Activated effector memory CD4-positive, alpha-beta T cell treated with anti-CD3 and anti-CD28 coated beads, Interleukin-2, amount 50 U/mL, for 16 hours (primary cell): ENCODE measurements at places on chromosomes 7 and 10.

DNA sequence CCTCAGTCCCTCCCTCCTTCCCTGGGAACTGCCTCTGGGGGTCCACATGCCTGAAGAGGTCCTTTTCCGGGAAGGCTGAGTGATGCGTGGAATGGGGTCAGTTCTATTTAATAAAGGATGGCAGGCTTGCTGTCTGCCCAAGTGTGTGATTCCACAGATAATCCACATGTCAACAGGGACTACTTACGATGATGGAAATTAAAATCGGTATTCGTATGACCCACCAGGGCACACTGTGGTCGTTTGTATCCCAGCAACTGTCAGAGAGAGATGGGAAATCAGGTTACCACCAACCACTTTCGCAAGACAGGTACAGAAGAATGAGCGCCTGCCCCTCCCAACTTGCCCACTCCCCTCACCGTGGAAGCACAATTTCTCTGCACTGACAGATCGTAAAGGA lies 110.3 kb downstream of the VIPR2 start:
- DNase-seq, result no peak

GRCh38 chr10:28840202-28840601 lies 162.9 kb downstream of the BAMBI start:
- no peak for DNase-seq

GRCh38 chr10:124296813-124297788 lies 121.6 kb downstream of the OAT start:
- DNase-seq, result peak; percentile 33

DNA sequence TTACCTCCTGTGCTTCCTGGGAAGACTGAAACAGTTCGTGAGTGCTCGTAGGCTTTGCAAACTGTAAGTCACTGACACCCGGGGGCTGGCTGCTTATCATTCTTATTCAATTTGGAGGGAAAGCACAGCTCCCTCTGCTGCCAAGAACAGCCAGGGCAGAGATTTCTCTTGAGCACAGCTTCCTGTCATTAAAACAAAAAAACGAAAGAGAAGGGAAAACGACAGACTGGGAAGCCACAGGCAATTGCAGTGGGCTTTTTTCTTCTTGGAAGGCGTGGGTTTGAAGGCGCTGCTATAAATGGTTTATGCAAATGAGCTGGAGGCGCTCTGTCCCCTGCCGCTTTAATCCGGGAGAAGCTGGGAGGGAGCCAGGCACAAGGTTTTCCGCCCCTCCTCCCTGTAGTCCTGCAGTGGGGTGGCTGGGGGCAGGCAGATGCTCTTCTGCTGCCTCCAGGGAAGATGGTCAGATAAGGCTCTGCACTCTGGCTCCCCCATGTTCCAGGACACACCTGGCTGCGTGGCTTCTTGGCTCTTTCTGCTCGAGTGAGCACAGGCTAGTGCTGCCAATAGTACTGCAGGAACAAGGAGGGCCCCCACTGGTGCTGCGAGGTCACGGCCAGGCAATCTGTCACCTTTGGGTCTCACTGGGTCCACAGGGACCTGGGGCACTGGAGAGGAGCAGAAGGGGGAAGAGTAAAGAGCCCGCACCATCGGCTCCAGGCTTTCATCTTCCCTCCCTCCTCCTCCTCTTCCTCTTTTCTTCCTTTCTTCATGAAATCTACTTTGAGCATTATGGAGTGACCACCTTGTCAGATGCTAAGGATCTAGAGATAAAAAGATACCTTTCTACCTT lies 49.5 kb downstream of the NEURL1 start:
- no peak for DNase-seq

- DNase-seq, result no peak
These were observed 1179.7 kb downstream of the GATA3 start for GRCh38 chr10:9234191-9234590.

DNA sequence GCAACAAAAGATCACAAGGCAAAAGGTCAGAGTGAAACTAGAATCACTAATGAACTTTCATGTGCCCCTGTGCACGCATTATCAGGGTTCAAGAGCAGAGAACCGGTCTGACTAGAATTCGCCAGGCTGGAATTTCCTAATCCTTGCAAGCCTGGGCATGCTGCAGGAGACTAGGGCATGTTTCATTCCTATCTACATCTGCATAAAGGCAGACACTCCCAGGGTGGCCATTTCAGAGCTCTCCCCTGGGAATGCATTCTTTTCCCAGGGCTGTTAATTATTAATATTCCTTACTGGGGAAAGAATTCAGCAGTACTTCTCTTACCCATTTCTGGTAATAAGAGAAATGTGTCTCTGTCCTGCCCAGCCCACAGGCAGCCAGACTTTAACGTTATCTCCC lies 90.5 kb downstream of the CDC14C start:
- no peak for DNase-seq

DNA sequence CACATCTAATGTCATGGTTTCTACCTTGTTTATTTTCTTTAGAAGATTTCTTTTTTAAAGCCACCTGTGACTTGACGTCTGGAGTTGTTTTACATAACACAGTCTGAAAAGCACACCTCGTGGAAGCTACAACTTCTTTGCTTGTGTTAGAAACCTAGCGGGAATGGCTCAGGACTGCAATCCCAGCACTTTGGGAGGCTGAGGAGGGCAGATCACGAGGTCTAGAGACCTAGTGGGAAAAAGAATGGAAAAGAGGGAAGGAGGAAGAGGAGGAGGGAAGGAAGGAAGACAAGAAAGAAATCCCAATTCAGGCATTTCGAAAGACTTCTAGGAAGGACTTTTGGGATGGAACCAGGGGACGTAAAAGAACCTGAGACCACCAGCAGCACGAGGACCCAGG lies 146.3 kb upstream of the CELF2 start:
- no peak for DNase-seq

- DNase-seq, result no peak
These were observed 80.5 kb downstream of the C10orf105 start for GRCh38 chr10:71638822-71639719.

GRCh38 chr7:143938379-143939243 lies 3.6 kb downstream of the OR2F2 start:
- no peak for DNase-seq

- no peak for DNase-seq
These were observed 7.4 kb downstream of the ATG9B start for GRCh38 chr7:151016942-151017341.

DNA sequence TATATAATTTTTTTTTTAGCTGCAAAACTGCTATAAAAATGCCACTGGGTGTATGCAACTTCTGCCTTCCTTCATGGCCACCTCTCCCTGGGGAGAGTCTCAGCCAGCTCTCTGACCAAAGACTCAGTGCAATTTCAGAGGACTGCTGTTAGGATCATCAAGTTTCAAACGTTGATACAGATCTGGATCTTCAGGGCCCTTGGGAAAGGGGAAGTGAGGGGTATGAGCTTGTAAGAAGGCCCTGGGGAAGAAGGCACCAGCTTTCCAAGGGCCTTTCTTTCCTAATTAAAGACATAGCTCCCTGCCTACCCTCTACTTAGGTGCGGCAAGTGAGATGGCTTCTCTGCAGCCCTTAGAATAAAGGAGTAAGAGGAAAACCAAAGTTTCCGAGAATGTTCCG lies 130.4 kb downstream of the CUL2 start:
- DNase-seq, result no peak

DNA sequence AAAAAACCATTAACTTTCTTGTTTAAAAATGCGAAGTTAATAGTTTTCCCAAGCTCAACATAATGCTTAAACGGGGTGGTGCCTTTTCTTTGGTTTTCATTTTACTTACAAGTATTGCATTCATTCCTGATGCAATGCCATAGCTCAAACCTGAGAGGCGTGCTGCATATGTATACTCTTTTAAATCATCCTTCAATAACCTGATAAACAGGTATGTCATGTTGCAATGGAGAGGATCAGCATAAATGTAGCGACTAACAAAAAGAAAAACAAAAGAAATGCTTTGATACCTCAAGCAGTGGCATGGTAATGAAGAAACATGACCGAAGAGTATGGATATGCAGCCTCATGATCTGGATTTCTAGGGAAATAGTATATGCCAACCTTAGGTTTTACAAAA lies 95.4 kb downstream of the IDE start:
- no peak for DNase-seq

DNA sequence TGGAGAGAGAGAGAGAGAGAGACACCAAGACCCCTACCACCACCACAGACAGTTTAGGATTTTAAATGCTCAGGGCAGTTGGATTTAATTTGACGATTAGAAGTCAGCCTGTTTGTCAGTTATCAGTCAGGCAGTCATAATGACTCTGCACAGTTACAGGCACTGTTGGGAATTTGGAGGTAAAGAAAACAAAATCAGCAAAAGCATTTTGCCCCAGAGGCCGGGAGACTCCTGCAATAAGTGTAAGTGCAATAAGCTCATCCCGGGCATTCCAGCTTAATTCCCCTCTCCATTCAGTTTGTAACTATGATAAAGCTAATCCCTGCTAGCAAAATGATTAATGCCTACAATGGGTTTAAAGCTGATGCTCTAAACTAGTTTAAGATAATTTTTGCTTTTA lies 13.5 kb downstream of the SEMA3C start:
- DNase-seq, result no peak

DNA sequence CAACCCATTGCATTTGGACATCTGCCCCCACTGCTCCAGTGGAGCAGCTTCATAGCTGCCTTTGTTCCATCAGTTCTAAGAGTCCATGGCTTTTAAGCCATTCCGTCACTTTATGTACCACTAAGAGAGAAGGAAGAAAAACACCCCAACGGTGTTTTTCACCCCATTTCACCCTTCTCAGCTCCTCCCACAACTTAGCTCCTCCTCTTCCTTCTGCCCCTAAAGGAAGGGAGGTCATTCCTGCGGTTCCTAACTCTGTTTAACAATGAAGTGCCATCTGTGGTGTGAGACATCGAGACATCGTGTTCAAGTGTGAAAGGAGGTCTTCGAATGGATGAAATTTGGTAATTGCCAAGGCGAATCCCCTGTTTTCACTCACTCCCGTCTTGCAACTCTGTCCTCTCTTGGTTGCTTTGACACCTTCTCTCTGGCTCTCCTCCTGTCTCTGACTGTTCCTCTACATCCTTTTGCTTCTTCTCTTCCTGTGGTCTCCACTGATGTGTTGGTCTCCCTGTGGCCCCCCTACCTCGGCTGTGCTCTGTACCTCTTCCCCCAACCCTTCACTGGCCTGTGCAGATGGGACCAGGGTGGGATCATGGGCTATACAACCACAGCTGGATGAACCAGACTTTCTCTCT lies 23.0 kb downstream of the SMKR1 start:
- no peak for DNase-seq

- DNase-seq, result no peak
These were observed 13.4 kb upstream of the DENND2A start for GRCh38 chr7:140654109-140654387.

DNA sequence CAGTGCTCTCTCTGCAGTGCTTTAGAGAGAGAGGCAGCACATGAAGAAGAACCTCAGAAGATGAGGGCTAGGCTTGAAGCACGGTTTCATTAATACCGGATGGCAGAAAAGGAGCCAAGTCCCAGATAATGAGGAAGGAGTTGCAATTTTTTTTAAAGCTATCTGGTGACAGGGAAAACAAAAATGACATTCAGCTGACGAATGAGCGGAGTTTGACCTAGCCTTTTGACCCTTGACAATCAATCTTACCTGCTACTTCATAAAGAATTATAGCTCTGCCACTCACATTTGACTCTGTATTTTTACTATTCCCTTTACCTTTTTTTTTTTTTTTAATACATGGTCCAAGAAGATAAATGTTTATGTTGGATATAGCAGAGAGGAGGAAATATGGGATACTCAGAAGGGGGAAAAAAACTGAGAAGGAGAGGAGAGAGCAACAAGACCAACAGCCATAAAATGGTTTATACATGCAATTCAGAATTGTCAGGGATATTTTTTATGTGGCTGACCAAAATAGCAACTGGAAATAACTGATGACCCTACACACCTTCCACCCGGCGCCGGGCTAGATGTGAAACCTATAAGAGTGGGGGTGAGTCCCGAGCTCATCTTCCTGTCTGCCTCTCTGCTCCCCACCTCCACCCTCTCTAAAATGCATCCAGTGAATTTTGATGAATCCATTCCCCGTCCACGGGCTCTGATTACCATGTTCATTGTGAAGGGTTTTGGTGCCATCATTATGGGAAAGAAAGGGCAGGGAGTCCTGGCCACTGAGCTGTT lies 274.4 kb upstream of the YAE1 start:
- DNase-seq, result no peak

GRCh38 chr10:107540981-107541380 lies 376.5 kb upstream of the SORCS1 start:
- DNase-seq, result no peak

DNA sequence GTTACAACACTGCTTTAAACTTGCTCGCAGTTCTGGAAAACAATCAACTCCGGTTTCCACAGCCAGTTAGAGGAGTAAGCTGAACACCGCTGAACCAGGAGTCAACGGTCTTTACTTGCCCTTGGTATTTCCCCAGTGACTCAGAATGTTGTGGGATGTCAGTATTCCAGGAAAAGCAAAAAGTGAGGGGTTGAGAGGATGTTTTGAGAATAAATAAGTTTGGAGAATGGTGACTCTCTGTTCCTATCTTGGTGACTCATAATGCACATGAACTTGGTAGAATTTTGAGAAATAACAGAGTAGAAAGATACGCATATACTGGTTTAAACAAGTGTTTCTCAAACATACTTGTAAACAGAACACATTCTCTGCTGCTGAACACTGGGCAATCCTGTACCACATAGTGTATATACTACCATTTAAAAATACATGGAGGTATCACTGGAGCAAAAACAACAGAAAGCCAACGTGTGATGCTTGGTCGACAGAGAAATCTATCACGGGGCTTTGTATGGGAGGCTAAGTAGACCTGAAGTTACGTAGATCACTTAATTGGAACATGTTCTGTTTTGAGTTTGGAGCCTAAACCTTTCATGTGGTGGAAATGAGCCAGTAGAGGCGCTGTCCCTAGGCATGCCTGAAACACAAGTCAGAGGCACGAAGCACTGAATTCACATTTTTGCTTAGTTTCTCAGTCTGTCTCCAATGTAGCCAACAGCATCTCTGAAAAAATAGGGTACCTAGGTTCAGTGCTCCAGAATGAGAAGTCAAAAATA lies 534.3 kb downstream of the PARD3 start:
- DNase-seq, result no peak

DNA sequence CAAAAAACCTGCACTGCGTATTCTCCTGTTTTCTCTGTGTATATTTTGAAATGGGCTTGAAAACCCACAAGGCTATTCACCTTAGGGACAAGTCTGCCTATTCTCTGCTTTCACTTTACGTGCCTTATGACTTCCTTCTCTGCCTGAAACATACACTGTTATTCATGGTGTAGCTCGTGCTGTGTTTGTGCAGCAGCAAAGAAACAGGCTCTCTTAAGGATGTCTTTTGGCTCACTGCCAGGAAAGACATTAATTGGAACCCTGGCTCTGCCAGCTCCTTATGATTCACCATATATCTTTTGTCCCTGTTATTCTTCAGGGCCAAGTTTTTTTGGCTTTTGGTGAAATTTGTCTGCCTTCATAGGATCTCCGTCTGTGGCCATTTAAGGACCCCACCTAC lies 92.4 kb downstream of the TMEM106B start:
- no peak for DNase-seq

GRCh38 chr7:81590131-81590530 lies 179.7 kb downstream of the HGF start:
- DNase-seq, result no peak
